Epithelial cell of esophagus (primary cell): ENCODE measurements at places on chromosomes 1 and 21.

DNA sequence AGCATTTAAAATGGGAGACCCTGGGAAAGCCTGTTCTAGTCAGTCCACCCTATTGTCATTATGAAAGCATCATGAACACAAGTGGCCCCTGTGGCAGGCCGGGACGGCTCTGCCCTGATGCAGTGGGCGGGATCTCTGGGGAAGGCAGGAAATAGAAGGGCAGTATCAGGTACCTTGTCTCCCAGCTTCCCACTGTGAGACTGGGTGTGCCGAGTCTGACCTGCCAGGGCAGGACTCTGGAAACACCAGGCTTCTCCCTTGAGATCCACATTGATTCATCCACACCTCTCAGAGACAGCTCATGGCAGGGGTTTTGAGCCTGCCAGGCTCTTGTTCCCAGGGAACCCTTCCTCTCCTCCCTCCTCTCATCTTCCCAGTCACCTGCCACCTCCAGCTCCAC lies 24.5 kb upstream of the GNPAT start:
- peak; percentile 87 for DNase-seq

GRCh38 chr1:180793451-180793850 lies 119.2 kb upstream of the KIAA1614 start:
- no peak for DNase-seq

DNA sequence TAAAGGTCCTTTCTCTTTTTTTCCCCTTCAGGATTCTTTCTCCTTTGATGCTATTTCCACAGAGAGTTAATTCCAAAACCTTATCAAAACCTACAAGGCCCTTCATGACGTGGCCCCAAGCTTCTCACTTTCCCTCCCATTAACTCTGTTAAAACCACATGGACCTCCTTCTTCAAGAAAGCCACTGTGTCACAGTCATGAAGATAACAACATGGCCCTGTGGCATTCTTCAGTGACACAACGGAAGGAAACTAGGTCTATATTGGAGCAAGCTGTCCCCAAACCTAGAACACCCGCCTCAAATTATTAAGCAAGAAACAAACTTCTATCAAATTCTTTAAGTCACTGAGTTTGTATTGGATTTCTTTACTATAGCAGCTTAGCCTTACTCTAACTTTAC lies 611.1 kb downstream of the NUF2 start:
- no peak for DNase-seq

DNA sequence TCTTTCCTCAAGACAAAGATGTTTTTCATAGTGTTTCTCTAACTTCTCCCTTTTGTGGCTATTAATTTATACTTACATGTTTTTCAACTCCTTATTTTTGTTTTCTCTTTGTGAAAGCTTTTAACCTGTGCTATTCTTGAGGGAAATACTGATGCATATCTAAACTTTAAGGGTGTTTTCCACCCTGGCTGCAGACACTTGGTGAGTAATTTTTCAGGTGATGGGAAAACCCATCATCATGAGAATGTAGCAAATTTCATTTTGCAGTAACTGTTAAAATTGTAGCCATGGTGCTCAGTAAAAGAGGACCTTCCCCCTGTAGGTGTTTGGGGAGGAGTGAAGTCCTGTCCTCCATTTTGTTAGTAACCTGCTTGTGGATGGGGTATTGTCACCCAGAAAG lies 124.2 kb downstream of the LIPI start:
- DNase-seq, result no peak

GRCh38 chr1:38860454-38860795 lies 853 bp upstream of the RRAGC start:
- DNase-seq, result peak; percentile 13

- no peak for DNase-seq
Observed at GRCh38 chr1:87508247-87508787, 179.6 kb downstream of the LMO4 start.

GRCh38 chr21:29271927-29272333 lies 26.8 kb upstream of the BACH1 start:
- DNase-seq, result no peak

DNA sequence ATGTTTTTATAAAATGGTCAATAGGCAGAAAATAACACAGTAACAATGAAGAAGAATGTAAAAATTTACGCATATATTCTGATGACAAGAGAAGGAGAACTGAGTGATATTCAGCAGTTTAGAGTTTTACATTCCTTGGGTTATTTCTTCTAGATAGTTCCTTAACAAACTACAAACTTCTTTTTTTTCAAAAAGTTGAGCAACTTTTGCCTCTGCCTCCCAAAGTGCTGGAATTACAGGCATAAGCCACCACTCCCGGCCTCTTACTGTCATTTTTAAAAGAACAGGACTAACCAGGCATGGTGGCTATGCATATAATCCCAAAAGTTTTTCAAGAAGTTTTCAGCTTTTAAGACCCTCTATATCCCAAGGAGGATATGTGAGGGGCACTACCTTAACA lies 32.9 kb downstream of the ARNT start:
- no peak for DNase-seq

DNA sequence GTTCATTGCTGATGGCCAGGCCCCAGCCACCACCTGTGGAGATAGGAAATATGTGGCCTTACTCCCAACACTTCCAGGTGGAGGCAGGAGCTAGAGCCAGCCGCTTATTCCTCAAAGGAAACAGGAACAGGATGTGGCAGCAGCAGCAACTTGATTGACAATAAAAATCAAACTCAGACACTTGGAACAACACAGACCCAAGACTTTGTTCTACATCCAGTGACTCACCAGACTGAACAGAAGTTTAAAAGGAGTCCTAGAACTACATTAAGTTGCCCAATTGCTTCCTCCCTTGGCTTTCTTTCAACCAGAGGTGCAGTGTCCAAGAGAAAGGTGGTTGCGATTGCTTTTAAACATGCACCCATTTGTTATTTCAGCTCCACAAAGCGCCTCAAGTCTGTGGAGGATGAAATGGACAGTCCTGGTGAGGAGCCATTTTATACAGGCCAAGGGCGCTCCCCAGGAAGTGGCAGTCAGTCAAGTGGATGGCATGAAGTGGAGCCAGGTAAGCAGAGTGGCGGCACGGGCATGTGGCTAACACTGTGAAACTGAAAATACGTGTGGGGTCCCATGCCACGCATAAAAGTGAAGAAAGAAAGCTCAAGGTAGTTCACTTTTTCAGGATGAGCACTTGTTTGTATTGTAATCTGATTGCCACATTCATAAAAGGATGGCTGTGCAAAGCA lies 276.6 kb downstream of the NFIA start:
- DNase-seq, result peak; percentile 37

GRCh38 chr21:46060596-46061061 lies 37.3 kb upstream of the COL6A2 start:
- DNase-seq, result no peak

- DNase-seq, result peak; percentile 73
Observed at GRCh38 chr1:35377555-35377954, 109.0 kb downstream of the ZMYM4 start.

DNA sequence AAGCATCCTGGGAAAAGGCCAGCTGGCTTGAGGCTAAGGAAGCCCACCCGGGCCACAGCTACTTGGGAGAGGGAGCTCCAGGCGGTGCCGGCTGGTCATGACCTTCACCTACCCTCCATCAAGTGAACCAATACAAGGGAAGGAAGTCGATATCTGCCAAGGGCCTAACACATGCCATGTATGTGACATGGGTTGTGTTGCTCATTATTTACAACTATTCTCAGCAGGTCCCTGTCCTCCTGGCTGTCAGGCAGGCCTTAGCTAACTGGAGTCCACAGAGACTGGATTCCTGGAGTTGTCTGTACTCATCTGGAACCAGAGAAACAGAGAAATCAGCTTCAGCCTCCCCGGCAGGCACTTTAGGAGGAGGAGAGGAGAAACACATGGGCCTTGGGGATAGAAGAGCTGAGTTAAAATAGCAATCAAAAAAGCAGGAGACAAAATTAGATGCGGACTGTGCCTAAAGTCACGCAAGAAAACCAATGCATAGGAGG lies 15.7 kb downstream of the TCEA3 start:
- no peak for DNase-seq

GRCh38 chr21:34609244-34609932 lies 5.5 kb downstream of the RCAN1 start:
- peak; percentile 84 for DNase-seq
